Panc1 (cell line): ENCODE measurements at places on chromosomes 1 and 21. TPM values are rescaled to one million over a fixed set of nuclear protein-coding genes. Genes with fewer than 3 reads are reported as not detected.

The PAX7 gene
- not detected for total RNA-seq

The LAD1 gene
- total RNA-seq: 0.10 TPM

The S100A1 gene
- total RNA-seq: 2.9 TPM

The SPOCD1 gene
- 0.54 TPM for total RNA-seq

The F3 gene
- total RNA-seq: 2.6 TPM

The CD164L2 gene
- total RNA-seq: 0.13 TPM

The SYNJ1 gene
- 10.5 TPM for total RNA-seq

The CYP4A11 gene
- total RNA-seq: not detected

The PYHIN1 gene
- total RNA-seq: not detected

The MATN1 gene
- total RNA-seq: 0.59 TPM

The RNF186 gene
- total RNA-seq: not detected

The TMEM81 gene
- total RNA-seq: 4.0 TPM

The S1PR1 gene
- 0.41 TPM for total RNA-seq

DNA sequence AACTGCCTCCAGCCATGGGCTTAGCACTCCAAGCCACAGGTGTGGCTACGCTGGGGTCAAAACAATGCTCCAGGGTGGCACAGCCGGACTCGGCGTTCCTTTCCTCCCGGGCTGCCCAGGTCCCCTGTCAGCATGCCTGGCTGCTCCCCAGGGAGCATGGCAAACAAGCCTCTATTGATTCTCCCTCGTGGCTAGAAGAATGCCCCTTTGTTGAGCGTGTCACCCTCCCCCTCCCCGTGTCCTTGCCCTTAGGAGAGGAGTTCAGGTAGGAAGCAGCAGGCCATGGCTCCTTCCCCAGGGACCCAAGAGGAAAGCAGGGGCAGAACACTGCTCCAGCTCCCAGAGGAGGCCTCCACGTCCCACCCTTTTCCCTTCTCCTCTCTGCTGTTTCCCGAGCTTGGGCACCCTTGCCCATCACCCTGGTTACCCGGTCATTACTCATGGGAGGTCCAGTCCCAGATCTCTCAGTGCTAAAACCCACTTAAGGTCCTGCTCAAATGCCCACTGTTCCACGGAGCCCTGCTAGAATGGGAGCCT is 57.4 kb upstream of the CITED4 start:
- DNase-seq: no peak

DNA sequence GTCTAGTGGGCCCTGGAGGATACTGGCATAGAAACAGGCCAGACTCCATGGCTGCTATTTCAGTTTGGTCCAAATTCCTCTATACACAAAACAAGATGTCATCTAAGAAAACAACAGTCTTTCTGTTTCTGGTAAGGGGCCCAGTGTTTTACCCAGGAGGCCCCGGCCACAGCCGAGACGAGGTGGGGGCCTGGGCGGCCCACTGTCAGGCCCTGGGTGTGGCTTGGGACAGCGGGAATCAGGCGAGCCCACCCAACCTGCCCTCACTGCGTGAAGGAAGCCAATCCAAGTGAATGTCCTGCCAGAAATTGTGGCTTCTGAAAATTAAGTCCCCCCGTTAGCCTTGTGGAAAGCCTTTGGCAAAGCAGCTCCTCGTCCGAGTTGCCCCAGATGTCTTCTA is 31.2 kb upstream of the GPR153 start:
- DNase-seq: no peak

GRCh38 chr1:226772446-226773139 is 33.5 kb upstream of the ITPKB start:
- no peak for DNase-seq

DNA sequence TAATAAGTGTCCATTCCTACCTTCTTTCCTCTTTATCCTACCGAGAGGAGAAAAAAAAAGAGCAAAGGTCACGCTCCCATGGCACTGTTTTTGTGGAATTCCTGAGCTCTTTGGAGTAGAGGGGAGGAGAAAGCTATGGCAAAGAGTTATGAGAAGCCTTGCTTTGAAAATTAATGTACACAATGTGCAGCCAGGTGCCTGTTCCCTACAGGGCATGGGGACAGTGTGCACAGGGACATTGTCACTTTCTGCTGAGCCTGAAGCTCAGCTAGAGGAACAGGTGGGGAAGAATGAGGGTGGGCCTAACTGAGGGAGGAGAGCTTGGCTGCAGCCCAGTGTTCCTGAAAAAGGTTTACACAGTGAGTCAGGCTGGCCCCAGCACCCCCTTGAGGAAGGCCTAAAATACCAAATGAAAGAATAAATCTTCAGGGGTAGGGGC is 66.1 kb downstream of the PLXNA2 start:
- DNase-seq: no peak

- no peak for DNase-seq
These were observed 273.2 kb downstream of the GRIK3 start for GRCh38 chr1:36761113-36761512.

DNA sequence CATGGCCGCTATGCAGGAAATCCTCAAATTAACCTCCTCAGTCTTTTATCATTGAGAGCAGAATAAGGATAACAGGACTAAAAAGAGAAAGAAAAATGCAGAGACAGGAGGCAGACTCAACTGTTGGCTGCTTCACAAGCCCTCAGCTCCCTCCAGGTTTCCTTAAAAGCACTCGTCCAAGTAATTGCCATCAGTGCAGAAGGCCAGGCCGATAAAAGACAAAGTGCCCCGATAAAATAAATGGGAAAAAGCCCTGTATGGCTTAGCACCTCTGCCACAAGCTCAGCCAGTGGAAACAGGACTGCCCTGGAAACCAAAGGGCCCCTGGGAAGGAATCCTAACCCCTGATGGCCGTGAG is 8.1 kb downstream of the S100A6 start:
- DNase-seq: no peak

DNA sequence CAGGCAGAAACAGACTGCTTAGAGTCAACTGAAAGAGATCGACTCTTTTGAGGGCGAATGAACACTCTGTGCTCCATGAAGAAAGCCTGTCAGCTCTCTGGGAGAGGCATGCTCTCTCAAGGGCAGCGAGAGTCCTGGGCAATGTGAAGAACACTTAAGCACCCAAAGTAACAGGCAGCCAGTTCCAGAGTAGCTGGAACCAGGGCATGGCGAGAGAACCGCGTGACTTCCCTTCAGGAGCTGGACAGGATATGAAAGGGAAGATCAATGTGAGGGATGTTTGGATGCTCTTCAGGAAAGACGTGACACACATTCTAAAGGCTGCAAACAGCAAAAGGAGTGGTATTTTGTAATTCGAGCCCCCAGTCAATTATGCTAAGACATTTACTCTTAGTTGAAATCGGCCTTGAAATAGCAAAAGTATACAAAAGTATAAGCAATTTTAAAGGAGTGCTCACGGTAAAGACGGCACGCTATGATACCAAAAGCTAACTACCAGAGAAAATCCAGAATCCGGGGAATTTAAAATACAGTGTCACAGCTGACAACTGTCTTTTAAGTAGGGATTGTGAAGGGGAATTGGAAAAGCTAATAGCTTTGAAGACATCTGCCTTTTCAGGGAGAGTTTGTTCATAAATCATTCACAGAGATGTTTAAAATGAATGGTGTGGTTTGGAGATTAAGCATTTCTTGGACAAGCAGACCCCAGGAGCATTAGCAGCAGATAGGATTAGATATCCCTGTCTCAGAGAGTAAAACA is 20.8 kb downstream of the ADAMTS5 start:
- DNase-seq: no peak

GRCh38 chr1:179141592-179142251 is 59.9 kb downstream of the TOR3A start:
- no peak for DNase-seq

- DNase-seq: no peak
These were observed 56.9 kb downstream of the KRTAP19-8 start for GRCh38 chr21:30981403-30981802.

- DNase-seq: no peak
These were observed 11.0 kb downstream of the EVA1C start for GRCh38 chr21:32423320-32424190.

DNA sequence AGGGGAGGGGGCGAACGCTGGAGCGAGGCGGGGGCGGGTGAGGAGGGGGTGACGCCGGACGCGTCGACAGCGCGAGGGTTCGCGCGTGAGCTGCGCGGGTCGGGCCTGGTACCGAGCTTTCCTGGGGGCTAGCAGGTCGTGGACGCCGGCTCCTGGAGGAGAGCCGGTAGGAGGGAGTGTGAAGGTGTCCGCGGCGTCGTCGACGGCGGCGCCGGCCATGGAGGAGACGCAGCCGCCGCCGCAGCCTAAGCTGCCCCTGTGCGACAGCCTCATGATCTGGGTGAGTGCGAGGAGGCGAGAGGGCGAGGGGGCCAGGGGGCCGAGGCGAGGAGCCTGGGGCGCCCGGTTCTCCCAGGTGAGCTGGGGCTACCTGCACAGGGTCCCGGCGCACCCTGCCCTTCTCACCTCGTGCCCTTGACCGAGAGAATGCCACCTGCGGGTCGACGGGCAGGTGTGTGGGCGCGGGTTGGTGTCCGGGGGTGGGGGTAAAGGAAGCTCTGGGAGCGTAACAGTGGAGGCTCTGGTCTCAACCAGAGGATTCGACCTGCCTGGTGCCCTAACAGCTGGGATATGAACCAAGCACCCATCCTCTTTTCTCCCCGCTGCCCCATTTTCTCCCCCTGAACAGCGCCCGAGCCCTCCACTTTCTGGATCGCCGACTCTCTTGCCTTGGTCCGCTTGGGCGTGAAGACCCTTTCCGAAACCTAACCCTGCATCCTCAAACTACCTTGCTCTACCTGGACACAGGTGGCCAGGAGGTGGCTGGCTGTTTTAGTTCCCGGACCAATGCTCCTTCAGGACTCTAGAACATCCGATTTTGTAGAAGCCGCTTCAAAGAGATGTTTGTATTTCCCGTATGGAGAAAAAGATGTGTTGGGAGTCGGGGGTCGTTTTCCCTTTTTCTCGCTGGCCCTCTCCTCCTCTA is at the start of gene HOOK1:
TSS of gene HOOK1 (plus strand) at position 49 of the 925 bp plus-strand sequence. CDS start at position 218, 169 bp downstream.
- no peak for DNase-seq

DNA sequence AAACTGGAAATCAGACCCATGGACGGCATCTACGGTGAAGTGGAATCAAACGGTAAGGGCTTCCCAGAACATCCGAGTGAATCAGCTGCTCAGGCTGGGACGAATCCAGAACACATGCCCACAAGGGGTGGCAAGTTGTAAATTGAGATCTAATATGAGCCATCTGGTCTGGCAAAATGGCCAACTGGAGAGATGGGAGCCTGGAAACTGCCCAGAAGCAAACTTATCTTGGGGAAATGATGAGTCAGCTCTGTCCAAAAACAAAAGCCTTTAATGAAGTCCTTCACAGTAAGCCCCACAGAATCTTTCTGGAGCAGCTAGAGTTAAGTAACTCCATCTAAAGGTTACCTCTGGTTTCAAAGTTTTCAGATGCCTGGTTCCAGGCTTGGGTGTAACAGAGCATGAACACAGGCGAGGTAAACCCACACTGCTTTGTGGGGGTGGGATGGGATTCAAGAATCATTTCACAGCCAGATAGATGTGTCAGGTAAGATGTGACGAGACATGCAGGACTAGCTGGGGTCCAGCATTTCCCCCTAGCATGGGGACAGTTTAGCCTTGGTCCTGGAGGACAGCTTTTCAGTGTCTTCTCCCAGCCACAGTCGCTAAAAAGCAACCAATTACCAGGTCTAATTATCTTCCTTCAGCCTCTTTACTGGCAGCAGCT is 10.5 kb upstream of the SRP9 start:
- no peak for DNase-seq

DNA sequence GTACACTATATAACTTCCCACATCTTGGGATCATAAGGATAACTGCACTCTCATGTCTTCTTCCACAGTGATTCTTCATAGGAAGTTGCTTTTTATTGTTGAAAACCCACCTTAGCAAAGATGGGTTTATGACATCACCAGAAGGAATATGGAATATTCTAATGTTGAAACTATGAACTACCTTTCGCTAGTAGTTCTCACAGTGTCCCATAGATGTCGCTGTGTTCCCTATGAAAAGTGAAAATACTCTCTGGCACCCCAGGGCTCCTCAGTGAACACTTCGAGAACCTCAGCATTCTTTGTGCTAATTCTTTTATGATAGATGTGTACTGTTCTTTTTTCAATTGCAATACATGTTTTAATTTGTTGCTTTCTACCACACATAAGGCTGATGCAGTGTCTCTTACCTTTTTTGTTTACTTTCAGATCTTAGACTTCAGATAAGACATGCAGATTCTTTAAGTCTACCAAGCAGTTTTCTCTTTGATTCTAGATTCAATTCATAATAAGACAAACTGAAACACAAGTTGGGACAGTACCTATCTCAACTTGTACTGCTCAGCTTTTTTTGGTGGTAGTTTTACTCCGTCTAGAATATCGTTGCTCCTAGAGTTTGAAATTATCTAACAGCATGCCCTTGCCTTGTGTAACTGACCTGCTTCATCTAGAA is 90.8 kb downstream of the GTF2B start:
- peak; percentile 15 for DNase-seq

DNA sequence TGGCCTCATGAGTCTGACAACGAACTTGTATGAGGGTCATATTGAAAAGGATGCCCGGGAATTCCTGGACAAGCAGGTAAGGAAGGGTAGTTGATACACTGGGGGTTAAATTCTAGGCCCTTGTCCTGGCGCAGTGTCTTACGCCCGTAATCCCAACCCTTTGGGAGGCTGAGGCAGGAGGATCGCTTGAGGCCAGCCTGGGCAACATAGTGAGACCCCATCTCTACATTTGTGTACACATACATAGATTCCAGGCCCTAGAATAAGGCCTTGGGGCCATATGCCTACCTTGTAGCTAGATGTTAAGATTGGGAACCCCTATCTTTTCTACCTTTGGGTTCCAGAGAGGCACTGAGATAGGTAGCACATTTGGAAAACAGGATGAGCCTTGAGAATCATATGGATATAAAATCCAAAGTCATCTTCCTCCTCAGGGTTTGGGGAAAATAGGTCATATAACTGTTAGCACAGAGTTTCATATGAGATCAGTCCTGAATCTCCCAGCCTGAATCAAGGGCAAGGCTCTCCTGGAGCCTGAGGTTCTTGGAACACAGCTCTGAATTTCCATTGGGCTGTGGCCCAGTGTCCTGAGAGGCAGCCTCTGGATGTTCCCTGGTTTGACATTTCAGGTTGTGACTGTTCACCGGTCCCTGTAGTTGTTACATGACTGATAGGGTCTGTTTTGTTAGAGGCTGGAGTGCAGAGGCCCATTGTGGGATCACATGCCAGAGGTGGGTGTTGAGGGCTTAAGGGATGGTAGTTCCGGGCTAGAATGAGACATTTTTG is 104.4 kb downstream of the PIK3R3 start:
- no peak for DNase-seq

- DNase-seq: no peak
These were observed 208.1 kb downstream of the PRDM2 start for GRCh38 chr1:13908128-13908527.

DNA sequence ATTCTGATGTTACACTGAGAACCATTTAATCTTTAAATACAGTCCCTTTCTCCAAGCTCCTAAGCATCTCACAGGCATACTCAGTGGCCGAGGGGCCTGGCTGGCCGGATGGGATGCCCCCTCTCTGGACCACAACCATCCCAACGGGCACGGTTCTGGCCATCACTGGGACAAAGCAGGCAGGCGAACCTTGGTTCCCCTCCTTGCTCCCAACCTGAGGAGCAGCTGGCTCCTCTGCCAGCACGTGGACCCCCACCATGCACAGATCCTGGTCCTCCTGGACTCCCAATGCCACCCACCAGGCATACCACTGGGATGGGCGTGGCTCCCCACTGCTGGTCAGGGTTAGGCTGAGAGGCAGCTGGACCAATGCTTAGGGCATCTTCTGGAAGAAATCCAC is 19.8 kb upstream of the PRDM16 start:
- DNase-seq: no peak

- peak; percentile 90 for DNase-seq
These were observed 6.1 kb upstream of the CDC73 start for GRCh38 chr1:193115629-193116227.
